ENCODE measurements at places on chromosomes 12 and 14. TPM values are rescaled to one million over a fixed set of nuclear protein-coding genes. Genes with fewer than 3 reads are reported as not detected.
A peak's percentile ranks its signal among the peaks of the same experiment; 100 is the strongest.

The RBP5 gene
- total RNA-seq = not detected

The SLC6A15 gene
- 1.4 TPM for total RNA-seq

The TRMT61A gene
- 6.4 TPM for total RNA-seq

The GPRC5A gene
- total RNA-seq = 49.7 TPM

The RERGL gene
- total RNA-seq = not detected

The RPL10L gene
- total RNA-seq = not detected

The DIO3 gene
- total RNA-seq = not detected

The ADAM20 gene
- 0.18 TPM for total RNA-seq

DNA sequence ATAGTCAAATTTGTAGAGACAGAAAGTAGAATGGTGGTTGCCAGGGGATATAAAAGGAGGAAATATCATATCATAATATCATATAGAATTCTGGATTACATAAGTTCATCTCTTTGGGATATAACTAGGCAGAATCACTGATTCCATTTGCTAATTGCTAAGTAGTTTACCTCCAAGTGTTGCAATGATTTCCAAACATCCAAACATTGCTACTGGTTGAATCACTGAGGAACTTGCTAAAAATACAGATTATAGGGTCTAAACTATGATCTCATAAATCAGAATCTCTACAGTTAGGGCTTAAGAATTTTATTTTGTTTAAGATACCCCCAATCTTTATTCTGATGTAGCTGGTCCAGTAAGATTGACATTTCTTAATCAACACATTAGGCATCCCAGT, 16.1 kb upstream of the TAS2R42 start:
- DNase-seq = no peak

- DNase-seq = peak; percentile 1
Observed at GRCh38 chr14:78157494-78158437, 12.4 kb upstream of the NRXN3 start.

DNA sequence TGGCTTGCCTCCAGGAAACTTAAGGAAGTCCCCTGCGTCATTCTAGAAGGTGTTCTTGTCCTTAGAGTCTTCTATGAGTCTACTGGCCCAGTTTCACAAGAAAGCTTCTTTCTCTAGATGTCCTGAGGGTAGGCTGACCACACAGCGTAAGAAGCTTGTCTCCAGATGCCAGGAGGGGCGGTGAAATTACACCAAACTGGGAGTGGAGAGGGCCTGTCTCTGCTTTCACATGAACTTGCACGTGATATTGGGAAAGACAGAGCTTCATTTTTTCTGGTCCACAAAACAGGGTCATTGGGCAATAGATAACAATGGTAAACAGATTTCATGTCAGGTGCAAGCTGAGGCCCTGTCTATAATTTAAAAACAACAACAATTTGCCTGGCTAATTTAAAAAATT, 85.7 kb upstream of the TBX3 start:
- DNase-seq = no peak

DNA sequence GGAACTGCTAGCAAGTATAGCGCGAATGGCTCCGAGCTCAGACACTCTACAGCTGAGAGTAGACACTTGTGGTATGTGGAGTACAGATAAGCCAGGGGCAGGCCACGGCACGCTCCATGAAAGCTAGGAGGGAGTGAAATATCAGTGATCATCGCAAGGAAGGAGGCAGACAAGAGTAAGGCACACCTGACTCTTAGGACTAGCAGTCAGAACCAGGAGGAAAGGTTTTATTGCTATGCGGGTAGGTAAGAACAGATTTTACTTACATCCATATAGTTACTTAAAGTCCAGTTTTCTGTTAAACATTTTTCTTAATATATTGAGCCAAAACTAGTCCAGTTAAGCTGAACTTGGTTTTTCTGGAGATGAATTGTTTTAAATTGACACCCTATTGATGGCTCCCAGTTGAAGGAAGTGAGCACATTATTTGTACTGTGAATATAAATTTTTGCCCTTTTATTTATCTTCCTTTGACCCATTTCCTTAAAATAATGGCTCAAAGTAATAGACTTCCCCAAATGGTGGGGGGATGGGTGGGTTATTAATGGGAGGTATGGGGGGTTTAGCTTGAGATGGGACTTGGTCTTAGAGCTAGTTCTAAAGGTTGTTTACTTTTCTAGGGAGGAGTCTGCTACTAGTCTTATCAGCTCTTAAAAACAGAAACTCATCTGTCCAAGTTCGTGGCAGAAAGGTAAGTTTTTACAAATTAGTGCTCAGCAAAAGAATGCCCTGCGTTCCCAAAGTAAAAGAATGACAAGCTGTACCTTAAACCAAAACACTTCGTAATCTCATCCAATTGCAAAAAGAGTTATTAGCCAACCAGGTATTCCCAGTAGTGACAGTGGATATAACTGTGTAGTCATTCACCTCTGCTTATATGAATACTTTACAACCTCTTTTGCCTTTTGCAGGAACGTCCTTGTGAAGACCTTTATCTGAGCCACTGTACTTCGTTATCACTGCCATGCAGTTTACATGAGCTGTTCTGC, 5.8 kb downstream of the HNRNPA1 start:
- DNase-seq = no peak

GRCh38 chr14:32606301-32606700, 277.2 kb downstream of the AKAP6 start:
- no peak for DNase-seq

GRCh38 chr12:118850244-118850825, 131.0 kb upstream of the SRRM4 start:
- no peak for DNase-seq

DNA sequence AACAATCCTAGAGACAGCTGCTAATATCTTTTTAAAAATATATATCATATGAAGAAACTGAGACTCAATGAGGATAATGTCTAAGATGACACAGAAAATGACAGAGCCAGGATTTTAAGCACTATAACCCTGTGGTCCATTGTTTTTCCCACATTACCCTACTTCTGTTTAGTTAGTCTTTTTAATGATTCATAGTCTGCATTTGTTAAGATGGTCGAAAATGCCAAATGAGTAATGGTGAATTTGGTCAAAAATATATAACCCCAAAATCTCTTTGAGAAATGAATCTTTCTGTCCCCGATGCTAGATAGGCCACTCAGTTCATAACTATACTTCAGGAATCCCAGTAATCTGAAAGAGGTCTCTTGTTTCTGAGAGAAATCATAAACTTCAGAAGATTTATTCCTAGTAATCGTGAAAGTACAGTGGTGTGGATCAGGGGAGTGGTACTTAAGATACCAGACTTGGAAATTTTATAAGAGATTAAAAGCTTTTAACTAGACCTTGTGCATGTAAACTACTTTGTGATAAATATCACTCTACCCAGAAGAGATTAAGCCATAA, 10.8 kb downstream of the RTRAF start:
- peak; percentile 46 for DNase-seq

DNA sequence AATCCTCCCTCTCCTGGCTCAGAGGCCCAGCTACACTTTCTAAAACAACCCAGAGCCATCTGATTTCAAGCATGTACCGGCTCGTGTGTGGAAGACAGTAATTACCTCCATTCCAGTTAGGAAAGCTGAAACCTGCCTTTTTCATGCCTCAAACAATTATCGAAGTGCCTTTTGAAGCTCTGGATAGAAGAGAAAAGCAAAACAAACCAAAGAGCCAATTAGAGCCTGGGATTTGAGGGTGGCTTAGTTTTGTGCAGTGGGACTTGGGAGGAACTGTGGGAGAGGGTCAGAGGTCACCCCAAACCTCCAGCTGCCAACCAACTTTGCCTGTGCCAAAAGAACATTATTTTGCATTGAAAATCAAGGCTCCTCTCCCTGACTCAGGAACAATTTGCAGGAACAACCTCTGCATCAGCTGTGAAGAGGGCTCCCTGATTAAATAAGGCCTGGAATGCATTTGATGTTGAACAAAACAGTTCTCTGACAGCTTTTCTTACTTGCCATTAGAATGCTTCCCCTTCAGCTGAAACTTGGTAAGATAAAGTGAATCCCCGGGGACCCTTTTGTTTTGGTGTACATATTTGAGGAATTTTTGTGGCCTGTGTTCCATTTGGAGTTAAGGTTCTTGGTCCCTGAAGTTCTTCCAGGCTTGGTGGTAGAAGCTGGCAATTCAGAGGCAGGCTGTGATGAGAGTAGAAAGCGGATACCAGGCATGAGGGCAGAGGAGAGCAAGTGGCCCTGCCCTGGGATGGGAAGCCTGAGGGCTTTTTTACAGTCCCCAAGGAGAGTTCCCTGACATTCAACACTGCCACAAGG, 270.1 kb downstream of the ZFP36L1 start:
- no peak for DNase-seq

DNA sequence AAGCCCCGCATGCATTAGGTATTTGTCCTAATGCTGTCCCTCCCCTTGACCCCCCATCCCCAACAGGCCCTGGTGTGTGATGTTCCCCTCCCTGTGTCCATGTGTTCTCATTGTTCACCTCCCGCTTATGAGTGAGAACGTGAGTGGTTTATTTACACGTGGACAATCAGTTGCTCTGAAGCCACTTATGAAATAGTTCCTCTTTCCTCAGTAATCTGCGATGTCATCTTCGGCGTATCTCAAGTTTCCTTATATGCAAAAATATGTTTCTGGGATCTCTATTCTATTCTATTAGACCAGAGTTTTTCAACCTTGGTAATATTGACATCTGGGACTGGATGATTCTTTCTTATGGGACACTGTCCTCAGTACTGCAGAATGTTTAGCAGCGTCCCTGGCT, 56.0 kb upstream of the DCD start:
- no peak for DNase-seq

DNA sequence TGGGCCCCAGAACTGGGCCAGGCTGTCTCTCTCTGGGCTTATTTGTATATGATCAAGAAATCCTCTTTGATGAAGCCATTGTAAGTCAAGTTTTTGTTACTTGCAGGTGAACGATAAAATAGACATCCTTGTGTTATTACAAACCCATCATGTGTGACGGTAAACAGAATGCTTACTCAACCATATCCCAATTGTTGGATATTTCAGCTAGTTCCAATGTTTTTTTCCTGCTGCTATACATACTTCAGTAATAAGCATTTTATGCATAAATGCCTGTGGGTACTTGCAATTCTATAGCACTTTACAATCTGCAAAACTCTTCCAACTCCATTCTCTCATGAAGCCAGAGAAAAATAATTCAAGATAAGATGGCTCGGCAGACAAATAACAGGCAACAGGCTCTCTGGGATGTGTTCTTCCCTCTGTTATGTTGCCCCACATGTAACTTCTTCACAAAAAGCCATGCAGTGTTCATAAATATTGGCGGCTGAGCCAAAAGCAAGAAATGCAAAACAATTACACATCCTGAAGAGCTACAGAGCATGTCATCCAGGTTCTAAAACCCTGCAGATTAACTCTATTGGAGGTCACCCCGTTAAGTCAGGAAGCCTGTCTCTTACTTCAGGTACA, 69.5 kb downstream of the CLMN start:
- no peak for DNase-seq

DNA sequence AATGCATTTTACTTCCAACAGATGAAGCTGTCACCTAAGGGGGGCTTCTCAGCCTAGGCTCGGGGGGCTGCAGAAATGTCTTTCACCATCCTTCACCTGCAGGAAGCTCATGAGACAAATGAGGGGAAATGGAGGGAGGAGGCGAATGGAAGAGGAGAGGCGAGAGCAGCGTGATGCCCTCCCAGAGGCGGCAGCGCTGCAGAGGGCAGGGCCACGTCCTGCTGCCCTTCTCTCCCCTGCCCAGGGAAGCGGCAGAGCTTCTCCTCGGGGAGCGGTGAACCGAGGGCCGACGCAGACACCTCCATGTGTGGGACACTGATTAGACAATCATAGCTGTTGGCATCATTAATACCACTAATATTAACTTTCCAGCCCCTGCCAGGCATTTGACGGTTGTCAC, 78.3 kb downstream of the SERPINA3 start:
- DNase-seq = no peak

DNA sequence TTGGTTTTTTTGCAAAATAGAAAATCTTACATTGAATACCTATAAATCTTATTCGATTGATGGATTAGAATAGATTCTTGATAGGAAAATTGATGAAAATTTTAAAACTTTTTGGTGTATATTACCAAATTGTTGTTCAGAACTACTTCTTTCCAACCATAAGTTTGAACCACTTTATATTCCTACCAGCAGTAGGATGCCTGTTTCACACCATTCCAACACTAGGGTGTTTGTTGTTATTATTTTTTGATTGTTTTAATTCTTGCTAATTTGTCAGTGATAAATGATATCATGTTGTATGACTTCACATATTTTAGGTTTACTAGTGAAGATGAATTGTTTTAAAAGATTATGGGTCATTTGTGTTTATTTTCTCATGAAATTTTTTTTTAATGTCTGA, 43.4 kb downstream of the UTP20 start:
- DNase-seq = no peak

DNA sequence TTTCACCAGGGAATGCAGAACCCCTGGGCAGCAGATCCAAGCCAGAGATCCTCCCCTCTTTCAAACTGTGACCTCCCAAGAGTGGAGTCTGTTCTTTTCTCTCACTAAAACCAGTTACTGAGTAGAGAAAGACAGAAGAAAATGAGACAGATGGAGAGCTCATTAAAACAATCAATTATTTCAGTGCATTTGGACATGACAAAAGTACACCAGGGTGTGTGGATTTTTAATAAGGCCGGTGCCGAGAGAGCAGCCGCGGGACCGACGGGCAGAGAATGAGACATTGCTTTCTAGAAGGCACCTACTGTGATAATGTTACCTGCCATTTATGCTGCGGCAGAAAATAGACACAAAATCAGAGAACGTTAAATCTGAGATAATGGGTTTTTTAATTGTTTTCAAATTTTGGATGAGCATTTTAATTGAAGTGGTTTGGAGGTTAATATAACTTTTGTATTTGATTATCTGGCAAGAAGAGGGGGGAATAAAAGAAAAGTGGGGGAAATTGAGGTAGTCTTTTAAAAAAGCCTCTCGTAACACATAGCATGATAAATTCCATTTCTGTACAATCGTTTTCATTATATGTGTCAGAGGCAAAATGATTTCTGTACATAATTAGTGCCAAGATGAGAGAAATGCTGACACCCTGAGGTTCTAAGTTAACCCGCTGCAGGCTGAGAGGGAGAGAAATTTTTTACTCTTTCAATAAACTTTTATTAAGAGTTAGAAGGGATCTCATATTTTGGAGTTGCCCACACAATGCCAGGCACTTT, 70.8 kb downstream of the HSPB8 start:
- DNase-seq = no peak

DNA sequence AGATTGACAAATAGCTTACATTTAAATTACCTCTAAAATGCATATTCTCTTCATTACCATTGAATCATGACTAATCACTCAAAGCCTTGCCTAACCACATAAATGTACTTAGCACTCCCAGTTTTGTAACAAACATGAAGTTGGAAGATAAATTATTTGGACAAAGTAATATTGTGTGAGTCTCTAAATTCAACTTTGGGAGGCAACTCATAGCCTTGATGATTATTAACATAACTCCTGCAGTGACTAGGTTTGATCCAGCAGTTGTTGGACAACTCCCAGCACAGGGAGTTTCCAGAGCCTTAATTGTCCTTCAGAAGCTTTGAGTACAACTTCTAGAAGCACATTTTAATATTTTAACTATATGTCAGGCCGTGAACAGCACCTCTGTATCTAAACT, 153.4 kb upstream of the PDZRN4 start:
- DNase-seq = peak; percentile 16
